ENCODE measurements at places on chromosomes 3 and 15.

- no peak for DNase-seq
Measured at GRCh38 chr3:183149915-183150750, 12.4 kb downstream of the LAMP3 start.

DNA sequence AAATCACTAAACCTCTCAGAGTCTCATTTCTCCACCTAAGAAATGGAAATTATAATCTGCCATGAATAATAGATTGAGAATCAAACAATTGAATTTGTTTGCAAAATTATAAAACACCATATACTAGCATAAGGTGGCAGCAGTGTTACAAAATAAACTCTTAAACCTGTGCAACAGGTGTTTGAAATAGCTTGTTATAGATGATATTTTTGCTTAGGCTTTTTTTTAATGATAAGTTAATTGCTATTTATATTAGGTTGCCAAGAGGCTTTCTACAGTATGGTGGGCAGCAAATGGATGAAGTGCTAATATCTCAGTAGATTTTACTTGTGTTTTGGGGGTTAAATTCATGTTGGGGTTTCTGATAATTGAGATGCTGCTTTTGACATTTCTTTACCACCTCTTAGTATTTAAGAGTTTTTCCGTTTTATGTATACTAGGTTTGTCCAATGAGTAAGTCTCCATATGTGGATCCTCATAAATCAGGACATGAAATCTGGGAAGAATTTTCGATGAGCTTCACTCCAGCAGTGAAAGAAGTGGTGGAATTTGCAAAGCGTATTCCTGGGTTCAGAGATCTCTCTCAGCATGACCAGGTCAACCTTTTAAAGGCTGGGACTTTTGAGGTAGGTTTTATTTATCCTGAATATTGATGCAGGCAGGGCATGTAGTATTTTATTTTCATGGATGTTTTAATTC is 19.6 kb downstream of the NR1D2 start:
- DNase-seq: no peak

DNA sequence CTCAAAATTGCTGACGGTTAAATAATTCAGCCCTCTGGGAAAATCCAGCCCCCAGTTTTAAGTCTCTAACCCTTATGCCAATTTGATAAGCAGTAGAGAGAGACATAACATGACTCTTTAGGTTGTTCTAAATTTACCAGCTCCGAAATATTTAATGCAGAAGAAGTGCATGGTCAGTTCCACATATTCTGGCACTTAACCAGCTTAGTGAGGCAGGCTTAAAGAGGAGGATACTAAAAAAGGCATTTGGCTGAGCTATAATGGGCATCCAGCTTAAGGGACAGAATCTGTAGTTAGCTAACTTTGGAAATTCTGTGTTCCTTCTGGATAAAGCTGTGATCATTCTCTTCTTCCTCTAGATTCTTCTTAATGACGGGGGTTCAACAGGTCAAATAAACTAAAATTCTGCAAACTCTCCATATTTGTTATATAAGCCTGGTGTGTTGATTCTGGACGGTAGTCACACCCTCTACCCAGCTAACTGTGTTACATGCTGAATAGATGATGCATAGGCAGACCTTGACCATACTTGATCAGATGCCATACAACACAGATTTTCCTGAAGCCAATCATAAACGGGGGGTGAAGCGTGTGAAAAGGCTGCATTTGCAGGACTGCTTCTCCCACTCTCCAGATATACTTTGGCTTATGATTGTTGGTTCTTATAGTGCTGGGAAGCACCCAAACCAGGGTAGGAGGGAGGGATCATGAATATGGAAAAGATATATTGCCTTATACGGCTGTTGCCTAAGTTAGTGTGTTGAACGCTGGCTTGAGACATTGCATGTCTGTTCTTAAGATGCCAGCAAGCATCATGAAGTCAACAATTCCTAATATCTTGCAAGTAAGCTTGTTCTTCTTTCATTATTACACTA is 118.4 kb downstream of the FGF12 start:
- no peak for DNase-seq

DNA sequence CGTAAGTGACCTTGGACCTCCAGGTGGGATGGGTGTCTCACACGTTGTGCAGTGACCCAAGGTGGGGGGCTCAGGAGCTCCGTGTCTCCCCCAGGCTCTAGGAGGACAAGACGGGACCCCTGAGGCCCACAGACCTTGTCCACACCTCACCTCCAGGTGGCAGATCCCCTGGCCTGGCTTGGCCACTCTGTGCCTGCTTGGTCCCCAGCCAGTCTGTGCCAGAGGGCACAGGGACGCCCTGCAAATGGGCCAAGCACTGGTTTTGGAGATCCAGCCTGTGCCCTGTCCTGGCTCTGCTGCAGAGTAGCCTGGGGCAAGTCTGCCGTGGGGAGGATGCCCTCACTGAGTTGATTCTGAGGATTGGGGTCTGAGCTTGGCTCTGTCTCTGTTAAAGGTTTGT is 14.0 kb downstream of the SLC6A6 start:
- DNase-seq: no peak

GRCh38 chr15:45399381-45400212 is 21.3 kb upstream of the GATM start:
- no peak for DNase-seq

DNA sequence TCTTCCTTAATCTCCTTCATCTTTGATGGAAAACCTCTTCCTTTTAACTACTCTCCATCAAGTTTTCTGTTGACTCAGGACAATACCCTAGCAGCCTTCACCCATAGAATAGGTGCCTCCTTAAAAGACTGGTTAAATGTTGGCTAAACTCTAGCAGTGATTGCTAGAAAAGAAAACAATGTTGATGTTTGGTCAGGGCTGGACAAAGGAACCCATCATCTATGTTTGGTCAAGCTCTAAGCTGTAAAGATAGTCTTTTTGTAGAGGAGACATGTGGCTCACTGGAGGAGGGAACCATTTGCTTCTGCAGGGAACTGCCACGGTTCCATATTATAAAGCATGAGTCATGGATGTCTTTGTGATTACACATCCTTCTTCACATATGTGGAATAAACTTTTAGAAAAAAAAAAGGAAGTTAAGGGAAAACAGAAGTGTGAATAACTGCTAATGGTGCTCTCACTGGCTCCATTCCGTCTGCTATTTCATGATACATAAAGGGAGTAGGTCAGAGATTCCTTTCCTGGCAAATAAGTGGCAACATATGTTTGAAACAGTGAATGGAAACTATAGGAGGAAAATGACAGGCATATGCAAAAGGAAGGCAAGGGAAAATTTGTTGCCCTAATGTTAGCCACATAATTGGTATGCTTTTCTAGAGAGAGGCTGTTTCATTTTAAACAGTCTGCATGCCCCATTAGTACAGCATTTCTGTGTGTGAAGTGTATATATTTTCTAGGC is 78.2 kb downstream of the CMSS1 start:
- no peak for DNase-seq

DNA sequence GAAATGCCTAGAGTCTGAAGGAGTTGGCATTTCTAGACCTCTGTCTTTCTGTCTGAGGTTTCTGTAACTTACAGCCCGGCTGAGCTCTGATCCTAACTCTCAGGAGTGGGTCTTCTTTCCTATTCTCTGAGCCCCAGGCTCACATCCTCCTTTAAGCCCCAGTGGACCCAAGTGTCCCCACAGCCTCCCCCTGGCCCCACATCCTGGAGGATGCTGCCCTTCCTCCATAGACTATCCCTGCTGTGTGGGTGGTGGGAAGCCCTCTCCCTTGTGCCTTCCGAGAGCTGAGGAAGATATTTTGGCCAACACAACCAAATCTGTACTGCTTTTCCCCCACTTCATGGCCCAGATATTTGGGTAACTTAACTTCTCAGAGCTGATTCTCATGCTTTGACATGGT is 151.3 kb downstream of the LRTM1 start:
- no peak for DNase-seq

DNA sequence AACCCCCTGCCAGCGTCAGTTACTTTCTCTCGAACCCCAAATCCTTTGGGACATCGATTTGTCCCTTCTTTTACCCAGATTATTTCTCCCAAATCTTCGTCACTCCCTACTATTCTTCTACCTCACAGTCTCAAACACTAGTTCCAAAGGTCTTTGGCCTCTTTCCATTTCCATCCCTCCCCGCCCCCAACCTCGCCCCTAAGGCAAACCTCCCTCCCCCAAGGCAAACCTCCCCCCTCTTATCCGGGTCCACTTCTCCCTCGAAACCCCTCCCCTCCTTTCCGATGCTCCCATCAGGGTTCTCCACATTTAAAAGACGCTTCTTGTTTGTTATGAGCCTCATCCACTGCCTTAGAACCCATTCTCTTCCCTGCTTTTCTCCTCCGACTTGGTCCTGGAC is 583 bp downstream of the EAF1 start:
- no peak for DNase-seq

DNA sequence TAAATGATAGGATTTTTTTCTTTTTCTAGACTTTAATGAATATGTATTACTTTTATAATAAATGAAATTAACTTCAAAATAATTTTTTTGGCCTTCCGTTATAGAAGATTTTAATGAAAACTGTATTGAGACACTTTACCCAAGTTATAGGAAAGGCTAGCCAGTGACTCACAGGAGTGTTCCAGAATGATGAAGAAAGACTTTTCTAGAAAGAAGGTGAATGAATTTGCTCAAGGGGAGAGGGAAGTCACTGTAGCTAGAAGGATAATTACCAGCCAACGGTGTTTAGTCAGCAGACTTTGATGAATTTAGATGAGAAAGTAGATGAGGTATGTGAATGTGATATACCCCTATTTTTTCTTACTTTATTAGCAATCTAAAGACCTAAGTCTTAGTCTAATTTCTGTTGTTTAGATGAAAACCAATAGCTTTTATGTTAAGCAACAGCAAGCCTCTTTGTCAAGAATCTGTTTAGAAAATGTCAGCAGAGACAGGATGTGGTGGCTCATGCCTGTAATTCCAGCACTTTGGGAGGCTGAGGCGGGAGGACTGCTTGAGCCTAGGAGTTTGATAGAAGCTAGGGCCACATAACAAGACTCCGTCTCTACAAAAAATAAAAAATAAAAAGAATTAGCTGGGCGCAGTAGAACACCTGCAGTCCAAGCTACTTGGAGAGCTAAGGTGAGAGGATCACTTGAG is 3.2 kb downstream of the ALAS1 start:
- no peak for DNase-seq

DNA sequence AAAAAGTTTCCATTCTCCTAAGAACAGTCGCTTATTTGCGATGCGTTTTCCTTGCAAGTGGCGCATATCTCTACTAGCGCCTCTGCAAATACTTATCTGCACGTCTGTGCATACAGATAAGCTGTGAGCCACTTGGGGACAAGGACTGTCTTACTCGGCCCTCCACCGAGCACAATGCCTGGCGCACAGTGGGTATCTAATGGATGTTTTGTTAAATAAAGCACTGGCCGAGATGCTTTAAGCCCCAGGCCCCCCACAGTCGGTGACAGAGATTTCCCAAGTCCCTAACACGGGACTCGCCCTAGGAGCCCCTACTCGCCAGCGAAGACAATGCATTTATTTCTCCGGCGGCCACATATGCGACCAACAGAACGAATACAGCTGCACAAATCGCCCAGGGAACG is 503 bp downstream of the HLTF start:
- no peak for DNase-seq

- no peak for DNase-seq
Measured at GRCh38 chr3:182521339-182521738, 272.0 kb upstream of the ATP11B start.

DNA sequence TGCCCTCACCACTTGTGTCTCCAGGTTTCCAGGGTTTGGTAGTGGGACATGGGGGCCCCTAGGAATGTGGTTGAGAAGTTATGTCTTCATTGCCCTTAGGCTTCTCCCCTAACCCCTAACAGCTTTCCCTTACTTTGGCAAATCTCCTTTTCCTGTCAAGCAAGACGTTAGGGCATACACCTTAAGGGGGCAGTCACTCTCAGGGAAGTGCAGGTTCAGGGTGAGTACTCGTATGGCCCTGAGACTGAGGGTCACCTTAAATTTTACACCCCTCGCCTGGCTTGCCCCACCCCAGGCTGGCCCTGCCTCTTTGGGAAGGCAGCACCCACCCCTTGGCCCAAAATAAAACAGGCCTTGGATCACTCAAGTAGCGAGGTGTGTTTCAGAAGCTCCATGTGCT is 33.5 kb downstream of the POLR2M start:
- DNase-seq: no peak

- no peak for DNase-seq
Measured at GRCh38 chr3:65024148-65024547, 336.3 kb upstream of the ADAMTS9 start.

- DNase-seq: no peak
Measured at GRCh38 chr3:23649448-23649847, 156.3 kb upstream of the UBE2E1 start.

GRCh38 chr3:140343211-140344081 is 334.4 kb upstream of the TRIM42 start:
- DNase-seq: no peak

GRCh38 chr3:129021140-129021551 is 20.0 kb downstream of the EFCC1 start:
- DNase-seq: no peak

DNA sequence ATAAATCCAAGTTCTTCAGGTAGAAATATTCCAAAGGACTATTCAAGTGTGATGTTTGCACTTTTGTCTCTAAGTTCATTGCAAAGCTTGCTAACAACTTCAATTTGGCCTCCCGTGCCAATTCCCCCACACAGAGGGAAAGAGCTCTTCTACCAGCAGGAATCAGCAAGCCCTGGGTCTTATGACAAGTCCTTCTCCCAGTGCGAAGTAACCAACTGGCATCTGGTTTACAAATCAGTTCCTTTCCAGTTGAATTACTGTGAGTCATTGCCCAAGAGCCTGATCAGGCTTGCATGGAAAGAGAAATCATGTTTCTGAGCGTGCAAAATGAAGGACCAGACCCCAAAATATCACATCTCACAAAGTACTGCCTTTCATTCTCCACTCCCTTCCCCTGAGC is 62.7 kb upstream of the SLCO3A1 start:
- DNase-seq: no peak

DNA sequence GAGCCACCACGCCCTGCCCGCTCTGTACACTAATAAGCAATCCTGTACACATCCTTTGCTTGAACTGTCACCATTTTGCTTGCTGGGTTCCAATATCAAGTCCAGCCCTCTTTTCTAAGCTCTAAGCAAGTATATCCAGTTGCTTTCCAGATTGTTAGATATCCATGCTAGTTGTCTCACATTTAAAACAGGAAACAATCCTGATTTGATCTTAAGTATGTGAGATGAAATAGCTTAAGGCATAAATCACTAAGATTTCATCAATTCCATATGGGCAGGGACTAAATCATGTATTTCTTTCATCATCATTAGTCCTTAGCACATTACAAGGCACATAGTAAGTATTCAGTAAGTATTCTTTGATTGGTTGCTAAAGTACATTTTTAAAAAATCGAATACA is 16.2 kb downstream of the ATP11B start:
- no peak for DNase-seq

DNA sequence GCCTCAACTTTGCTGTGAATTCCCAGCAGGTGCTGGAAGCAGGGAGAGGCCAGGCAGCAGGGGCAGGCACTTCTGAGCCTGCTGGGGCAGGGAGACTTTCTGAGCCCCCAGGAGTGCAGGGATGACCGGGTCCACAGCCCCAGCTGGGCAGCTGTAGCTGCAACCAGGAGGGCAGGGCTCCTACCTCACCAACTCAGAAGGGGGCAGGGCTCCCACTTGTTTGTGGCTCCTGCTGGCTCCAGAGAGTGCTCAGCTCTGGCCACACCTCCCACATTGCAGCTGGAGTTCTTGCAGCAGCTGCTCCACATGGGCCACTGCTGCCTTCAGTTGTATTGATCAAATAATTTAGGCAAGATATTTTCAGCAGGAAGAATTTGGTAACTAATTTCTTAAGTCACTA is 812.3 kb downstream of the NSUN3 start:
- DNase-seq: no peak

GRCh38 chr15:29805043-29805707 is 17.1 kb downstream of the TJP1 start:
- DNase-seq: no peak

GRCh38 chr15:88484682-88485331 is 17.3 kb downstream of the MRPS11 start:
- no peak for DNase-seq
